ENCODE measurements at places on chromosomes 12 and 14.

- DNase-seq = no peak
Observed at GRCh38 chr12:56769868-56770267, 6.7 kb downstream of the HSD17B6 start.

GRCh38 chr12:75452675-75453330 lies 27.8 kb upstream of the GLIPR1 start:
- no peak for DNase-seq

DNA sequence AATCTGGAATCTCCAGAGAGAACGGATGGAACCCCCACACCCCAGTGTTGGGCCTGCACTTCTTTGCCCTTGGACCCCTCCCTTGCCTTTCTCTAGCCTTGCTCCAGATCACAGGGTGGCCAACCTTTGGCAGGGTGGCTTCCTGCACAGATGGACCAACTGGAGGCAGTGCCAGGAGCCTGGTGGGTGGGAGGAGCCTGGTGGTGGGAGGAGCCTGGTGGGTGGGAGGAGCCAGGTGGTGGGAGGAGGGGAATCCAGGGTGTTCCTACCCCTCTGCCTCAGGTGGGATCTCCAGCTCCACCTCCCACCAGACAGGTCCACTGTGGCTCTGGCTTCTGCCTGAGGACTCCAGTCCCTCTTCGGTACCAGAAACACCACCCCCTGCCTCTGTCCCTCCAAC lies 15.0 kb upstream of the ORAI1 start:
- no peak for DNase-seq

DNA sequence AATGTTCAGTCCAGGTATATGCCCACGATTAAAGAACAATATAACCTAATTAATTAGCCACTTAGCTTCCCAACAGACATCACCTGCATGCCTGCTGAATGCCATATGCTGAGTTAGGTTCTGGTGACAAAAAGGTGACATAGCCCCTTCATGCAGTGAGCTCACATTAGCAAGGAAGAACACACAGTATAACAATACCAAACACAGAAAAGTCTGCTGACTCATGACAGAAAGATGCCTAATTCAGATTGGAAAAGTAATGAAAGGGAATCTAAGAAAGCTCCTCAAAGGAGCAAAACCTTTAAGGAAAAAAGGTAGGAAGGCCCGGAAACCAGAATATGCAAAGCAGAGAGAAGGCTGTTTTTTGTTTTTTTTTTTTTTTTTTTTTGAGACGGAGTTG lies 59.0 kb downstream of the FERMT2 start:
- no peak for DNase-seq

- DNase-seq = no peak
Observed at GRCh38 chr12:38139456-38139855, 177.1 kb upstream of the ALG10B start.

DNA sequence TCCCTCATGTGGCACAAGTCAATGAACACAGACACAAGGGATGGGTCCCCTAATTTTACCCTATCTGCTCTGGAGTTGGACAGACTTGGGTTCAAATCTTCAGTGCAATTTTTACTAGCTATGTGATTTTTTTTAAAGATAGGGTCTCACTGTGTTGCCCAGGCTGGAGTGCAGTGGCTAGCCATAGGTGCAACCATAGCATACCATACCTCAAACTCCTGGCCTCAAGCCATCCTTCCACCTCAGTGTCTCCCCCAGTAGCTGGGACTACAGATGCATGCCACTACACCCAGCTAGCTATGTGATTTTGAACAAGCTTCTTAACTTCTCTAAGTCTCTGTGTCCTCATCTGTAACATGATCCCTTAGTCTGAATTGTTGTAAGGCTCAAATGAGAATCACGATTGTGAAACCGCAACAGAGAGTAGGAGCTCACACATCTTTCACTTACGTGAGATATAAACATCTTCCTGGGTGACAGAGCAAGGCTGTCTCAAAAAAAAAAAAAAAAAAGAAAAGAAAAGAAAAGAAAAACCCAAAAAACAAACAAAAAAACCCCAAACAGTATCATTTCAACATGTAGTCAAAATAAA lies 4.7 kb downstream of the CALCOCO1 start:
- DNase-seq = no peak

GRCh38 chr12:27488479-27488878 lies 35.5 kb upstream of the PPFIBP1 start:
- no peak for DNase-seq

DNA sequence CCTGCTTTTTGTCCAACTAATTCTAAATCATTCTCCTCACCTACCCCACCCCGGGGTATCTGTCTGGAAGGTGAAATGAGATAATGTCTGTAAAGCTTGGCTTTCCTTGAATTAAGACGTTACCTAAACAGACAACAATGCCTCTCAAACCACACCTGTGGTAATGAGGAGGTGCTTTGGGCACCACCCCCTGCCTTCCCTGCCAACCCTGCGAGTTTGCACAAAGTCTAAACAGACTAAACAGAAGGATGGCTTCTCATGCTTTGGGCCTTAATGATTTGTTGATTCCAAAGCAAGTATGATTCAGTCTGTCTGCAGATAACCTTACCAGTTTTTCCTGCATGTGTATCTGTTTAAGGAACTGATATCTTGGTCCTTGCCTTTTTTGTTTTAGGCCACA lies 82.4 kb downstream of the ZFC3H1 start:
- DNase-seq = no peak

DNA sequence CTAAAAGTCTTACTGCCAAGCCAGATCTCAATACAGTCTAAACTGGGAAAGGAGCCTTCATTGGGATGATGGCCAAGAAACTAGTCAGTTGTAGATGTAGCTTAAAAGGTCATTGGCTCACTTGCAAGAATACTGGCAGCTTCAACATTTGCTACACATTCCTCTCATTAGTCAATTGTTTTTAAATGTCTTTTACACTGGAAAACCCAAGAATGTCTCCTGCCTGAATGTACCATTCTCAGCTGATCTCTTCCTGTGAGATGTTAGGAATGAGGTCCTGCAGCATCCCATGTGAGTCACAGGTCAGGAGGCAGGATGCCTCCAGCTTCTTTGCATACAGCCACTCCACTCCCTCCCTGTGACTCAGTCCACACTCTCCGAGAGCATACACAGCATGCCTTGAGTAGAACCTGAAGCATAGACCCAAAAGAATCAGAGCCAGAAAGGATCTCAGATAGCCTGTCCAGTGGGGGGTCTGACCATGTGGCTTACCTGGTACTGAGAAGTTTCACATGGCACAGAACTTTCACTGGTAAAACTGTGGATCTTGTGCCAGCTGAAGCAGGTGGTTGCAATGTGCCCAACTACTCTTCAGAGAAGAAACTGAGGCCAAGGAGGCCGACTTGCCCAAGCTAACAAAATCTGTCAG lies 56.0 kb upstream of the HECTD1 start:
- peak; percentile 92 for DNase-seq

- no peak for DNase-seq
Observed at GRCh38 chr14:76390621-76391020, 14.7 kb downstream of the ESRRB start.

DNA sequence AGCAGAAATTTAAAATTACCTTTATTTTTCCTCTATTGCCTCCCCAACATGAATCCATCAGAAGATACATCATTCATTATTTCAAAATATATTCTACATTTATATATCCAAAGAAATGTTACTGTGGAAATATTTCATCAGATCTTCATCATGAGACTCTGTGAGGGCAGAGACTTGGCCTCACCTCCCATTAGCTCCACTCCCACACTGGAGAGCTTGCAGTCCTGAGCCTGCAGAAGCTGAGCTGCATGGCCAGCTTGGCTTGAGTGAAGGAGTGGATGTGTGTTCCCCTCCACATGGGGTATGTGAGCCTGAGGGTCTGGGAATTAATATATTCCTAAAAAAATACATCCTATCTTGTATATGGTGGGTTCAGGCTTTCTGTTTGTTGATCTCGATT lies 961.9 kb downstream of the TMEM121 start:
- no peak for DNase-seq

GRCh38 chr12:93818488-93819049 lies 141.4 kb downstream of the CRADD start:
- DNase-seq = no peak

- DNase-seq = no peak
Observed at GRCh38 chr12:93443576-93443975, 1.8 kb upstream of the UBE2N start.
